Neural progenitor cell (in vitro differentiated cells): ENCODE measurements at places on chromosomes 7 and 10.
A peak's percentile ranks its signal among the peaks of the same experiment; 100 is the strongest.

DNA sequence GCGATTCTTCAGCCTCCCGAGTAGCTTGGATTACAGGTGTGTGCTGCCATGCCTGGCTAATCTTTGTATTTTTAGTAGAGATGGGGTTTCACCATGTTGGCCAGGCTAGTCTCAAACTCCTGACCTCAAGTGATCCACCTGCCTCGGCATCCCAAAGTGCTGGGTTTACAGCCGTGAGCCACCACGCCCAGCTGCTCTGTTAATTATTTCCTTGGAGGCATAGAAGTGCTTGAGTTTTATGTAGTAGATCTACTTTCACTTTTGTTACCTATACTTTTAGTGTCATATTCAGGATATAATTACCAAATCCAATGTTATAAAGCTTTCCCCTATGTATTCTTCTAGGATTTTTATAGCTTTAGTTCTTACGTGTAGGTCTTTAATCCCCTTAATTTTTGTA is 1093.0 kb downstream of the GATA3 start:
- DNase-seq: no peak

GRCh38 chr7:125122173-125122572 is 192.5 kb upstream of the POT1 start:
- no peak for DNase-seq

DNA sequence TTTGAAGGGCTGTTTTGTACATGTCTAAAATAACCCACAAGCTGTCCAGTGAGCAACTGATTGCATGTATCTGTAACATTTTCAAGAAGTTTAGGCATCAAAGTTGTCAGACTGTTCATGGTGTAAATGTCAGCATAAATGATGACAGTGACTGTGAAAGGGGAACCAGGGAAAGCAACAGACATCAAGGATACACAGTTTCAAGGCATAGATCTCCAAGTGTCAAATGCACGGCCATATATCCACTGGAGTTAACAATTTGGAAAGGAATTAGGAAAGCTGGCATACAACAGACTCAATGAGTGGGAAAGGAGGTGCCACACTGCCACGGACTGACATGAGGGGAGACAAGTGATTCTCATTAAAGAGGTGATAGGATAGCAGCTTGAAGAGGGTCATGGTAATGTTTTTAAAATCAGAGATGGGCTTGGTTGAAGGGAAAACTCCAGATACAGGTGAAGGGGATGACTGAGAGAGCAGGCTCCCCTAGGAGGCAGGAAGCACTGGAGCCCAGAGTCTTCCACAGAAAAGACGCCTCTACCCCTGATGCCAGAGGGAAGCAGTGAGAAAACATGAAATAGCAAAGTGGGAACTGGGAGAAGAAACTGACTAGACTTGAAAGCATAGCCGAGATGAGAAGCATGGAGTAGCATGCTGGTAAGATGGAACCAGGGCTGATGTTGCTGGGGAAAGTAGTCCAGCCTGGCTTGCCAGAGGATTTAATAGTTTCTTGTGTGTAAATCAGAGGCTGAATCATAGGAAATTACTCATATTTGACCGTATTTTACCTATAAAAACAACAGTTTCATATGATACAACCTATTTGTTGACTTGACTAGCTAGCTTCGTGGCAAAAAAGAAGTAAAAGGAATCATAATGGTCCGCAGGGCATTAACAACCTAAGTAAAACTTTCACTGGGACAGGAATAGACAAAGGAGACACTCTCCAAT is 18.6 kb downstream of the NSMCE4A start:
- DNase-seq: no peak

- no peak for DNase-seq
These were observed 1.2 kb upstream of the MAT1A start for GRCh38 chr10:80290474-80291220.

DNA sequence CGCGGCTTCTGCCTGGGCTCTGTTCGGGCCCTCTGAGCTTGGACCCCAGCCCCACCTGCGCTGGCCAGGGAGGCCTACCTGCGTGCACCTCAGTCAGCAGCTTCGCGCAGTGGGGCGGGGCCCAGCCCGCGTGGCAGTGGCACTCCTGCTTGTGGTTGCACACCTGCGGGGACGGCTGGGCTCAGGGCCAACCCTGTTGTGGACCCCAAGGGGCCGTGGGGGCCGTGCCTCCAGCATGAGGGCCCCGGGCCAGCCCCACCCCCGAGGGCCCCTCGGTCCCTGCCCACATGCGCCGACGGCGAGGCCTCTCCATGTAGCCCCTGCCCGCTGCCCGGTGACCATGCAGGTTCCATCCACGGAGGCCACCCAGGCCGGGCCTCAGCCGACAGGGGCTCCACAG is 7.3 kb downstream of the ADAM8 start:
- no peak for DNase-seq

DNA sequence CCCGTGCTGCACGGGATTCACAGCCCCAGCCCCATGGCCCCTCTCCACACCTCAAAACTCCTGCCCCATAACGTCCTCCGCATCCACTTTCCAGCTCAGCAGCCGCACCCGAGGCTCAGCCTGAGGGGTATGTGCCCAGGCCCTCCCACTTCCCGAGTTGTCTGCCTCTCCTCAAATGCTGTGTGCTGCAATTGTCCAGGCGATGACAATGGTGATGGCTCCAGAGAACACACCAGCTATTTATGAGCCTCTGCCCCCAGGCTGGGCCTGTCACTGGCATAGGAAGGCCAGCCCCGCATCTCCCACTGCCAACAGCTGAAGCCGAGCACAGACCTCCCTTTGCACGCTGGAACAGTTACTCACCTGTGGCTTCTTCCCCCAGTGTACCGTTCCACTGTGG is 2.4 kb upstream of the LDB3 start:
- DNase-seq: no peak

DNA sequence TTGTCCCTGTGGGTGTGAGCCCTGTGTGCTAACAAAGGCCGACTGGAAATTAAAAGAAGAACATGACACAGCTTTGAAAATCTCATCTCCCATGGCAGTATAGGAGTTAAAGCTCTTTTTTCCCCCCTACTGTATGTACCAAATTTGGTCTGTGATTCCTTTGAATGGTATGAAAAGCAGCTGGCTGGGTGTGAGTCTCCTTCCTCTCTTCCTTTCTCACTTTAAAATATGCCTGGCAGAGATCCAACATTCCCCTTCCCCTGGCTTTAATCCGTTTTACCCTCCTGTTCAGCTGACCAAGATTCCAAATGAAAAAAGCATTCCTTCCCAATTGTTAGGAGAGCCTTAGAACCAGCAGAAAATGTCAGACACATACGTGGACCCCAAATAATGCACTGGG is 225.0 kb upstream of the CELF2 start:
- DNase-seq: peak; percentile 65

- no peak for DNase-seq
These were observed 13.1 kb downstream of the TECPR1 start for GRCh38 chr7:98238976-98239375.

DNA sequence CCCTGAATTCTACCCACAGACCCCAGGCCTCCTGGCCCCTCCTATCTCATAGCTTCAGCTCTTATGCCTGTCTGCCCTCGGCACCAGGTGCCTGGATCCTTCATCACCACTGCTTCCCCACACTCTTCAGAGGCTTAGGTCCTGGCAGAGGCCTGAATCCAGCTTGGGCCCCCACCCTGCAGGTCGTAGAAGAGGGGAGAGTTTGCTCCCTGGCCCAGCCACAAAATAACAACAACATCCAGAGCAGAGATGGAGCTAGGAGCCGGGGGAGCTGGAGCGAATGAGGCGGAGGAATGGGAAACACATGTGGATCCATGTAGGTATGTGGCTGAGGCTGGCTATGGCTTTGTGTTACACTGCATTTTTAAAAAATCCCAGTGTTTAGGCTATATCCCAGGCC is 7.8 kb upstream of the OPN4 start:
- no peak for DNase-seq

GRCh38 chr7:2199528-2199927 is 33.2 kb downstream of the MAD1L1 start:
- DNase-seq: no peak

DNA sequence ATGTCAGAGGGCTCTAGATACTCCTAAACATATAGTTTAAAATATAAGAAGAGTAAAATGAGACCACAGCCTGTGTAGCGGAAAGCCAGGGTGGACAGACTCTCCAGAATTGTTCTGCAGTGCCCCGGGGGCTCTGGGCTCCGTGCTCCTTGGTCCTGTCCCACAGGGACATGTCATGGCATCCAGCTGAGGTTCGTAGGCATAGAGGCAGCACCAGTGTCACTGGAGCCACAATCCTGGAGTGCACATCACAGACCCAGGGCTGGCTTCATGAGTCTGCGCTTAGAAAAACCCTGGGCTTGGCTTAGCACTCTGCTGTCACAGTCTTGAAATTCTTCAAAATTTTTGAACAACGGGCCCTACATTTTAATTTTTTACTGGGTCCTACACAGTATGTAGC is 280.4 kb upstream of the ZNF32 start:
- DNase-seq: no peak

DNA sequence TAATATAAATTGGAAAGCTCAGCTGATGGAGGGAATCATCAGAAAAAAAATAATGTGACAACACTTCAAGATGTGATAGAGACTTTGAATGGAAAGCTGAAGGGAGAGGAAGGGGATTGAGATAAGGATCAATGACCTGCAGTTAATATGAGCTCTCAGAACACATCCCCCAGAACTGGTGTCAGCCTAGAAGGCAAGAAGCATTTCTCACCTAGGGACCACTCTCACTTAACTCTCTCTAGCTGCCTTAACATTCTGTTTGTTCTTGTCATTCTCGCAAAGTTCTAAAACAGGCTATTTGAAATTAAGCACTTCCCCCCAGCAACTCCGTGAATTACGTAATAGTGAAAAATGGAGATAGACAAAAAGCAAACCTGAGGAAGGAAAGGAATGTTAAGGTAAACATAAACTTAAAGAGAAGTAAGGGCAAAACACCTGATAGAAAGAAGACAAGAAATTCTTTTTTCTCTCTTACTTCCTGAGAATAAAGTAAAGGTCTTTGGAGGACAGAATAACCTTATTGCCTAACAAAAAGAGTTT is 1.2 kb upstream of the MPP7 start:
- DNase-seq: no peak

GRCh38 chr7:99562832-99563231 is 4.4 kb downstream of the ZNF655 start:
- DNase-seq: no peak

GRCh38 chr10:126776168-126776567 is 105.7 kb upstream of the C10orf90 start:
- DNase-seq: no peak

GRCh38 chr7:88276605-88277153 is 30.0 kb downstream of the STEAP4 start:
- DNase-seq: no peak

DNA sequence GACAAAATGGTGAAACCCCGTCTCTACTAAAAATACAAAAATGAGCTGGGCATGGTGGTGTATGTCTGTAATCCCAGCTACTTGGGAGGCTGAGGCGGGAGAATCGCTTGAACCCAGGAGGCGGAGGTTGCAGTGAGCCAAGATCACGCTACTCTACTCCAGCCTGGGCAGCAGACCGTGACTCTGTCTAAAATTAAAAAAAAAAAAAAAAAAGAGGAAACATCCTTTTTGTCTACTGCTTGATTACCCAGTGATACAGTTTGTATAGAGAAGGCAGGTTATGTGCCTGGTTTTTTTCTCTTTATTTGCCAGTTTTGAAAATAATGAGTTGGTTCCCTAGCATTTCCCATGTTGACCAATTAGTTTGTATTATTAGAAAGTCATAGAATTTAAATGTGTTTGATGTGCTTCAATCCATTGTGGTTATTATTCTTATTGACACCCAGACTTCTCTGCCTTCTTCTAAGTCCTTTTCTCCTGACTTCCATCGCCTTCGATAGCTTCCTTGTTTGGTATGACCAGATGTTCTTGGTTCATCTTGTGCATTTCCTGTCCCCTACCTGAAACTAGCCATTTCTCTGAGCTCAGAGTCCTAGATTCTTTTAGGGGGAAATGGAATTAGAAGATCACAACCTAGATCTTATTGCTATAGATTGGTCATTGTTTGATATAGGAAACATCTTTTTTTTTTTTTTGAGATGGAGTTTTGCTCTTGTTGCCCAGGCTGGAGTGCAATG is 43.2 kb downstream of the VKORC1L1 start:
- no peak for DNase-seq

- DNase-seq: peak; percentile 89
These were observed 14.4 kb upstream of the WBP1L start for GRCh38 chr10:102729029-102730026.

DNA sequence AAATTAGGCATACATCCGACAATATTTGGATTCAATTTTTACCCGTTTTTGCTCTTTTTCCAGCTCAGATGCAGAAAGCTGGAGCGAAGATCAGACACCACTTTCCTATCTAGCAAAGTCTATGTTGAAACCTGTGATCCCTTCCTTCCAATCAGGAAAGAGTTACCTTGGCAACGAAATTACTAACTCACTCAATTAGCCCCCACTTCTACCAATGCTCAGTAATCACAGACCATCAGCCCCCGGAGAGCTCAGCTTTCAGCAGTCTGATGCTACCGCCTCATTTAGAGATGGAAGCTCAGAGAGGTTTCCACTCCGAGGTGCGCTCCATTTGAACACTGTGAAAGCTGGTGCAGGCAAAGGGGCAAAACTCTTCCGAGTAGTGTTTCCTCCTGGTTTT is 6.7 kb downstream of the FRAT1 start:
- no peak for DNase-seq

GRCh38 chr7:95365151-95365550 is 31.0 kb downstream of the PON3 start:
- no peak for DNase-seq

DNA sequence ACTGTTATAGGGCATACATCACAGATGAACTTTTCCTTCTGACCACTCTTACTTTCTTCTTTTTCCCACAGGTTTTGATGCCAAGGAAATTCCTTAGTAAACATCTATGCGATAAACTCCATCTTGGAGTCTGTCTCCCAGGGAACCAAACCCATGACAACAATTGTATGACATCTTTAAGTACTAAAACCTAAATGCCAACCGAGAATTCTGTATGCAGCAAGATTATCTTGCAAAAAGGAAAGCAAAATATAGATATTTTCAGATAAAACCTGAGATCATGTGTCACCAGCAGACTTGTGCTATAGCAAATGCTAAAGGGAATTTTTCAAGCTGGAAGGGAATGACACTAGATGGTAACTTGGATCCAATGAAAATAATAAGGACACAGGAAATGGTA is 22.0 kb upstream of the BEND7 start:
- no peak for DNase-seq

- peak; percentile 38 for DNase-seq
These were observed 9.1 kb downstream of the ADCYAP1R1 start for GRCh38 chr7:31061185-31061584.

GRCh38 chr10:5581670-5582566 is 57.2 kb downstream of the CALML3 start:
- no peak for DNase-seq

DNA sequence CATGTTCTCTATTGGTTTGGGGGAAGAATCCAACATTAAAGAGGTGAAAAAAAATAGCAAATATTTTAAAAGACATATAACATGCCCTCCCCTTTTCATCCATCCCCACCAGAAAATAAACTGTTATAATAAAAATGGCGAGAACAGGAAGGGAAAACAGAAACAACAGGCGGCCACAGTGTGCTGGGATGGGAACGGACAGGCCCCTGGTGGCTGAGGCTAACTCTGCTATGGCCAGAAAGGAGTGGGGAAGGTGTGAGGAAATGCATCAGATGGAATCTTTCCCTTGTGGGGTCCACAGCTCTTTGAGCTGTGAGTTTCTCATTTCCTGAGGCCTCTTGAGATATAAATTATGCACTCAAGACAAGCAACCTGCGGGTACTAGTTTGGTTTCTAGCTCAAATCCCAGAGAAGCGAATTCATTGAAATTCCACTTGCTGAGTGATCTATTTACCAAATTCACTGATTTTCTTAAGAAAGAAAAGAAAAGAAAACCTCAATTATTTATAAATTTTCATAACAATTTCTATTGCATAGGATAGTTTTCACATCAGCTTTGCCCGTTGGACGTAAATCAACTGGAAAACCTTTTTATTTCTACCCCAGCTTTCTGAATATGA is 139.5 kb downstream of the BMPER start:
- DNase-seq: no peak
